A172 (cell line): ENCODE measurements at places on chromosomes 4 and X. TPM values are rescaled to one million over a fixed set of nuclear protein-coding genes. Genes with fewer than 3 reads are reported as not detected.

The MAGEE1 gene
- 3.5 and 4.2 TPM in 2 replicates for total RNA-seq

The SPANXA1 gene
- 1.2 and 2.1 TPM in 2 replicates for total RNA-seq

The XPNPEP2 gene
- total RNA-seq, result not detected in 2 replicates

The DDX53 gene
- total RNA-seq, result not detected in 2 replicates

The DMD gene
- total RNA-seq, result 17.6 and 29.7 TPM in 2 replicates

GRCh38 chrX:134641346-134641745 is 16.9 kb downstream of the PLAC1 start:
- DNase-seq, result no peak

GRCh38 chr4:7344636-7345155 is 90.0 kb downstream of the PSAPL1 start:
- DNase-seq, result no peak

DNA sequence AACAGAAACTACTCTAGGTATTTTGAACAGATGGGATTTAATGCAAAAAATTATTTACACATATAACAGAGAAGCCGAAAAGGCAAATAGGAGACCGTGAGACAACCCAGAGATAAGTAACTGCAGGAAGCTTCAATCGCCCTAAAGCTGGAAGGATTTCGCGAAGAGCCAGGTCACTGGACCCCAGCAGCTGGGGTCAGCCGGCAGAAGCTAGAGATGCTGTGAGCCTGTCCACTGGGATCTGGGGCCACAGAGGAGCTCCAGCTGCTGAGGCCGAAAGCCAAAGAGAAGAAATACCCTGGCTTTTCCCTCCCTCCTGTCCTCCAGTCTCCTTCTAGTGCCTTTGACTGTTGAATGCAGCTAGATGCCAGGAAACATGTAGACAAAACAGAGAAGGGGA is 192.8 kb upstream of the BCOR start:
- DNase-seq, result no peak

DNA sequence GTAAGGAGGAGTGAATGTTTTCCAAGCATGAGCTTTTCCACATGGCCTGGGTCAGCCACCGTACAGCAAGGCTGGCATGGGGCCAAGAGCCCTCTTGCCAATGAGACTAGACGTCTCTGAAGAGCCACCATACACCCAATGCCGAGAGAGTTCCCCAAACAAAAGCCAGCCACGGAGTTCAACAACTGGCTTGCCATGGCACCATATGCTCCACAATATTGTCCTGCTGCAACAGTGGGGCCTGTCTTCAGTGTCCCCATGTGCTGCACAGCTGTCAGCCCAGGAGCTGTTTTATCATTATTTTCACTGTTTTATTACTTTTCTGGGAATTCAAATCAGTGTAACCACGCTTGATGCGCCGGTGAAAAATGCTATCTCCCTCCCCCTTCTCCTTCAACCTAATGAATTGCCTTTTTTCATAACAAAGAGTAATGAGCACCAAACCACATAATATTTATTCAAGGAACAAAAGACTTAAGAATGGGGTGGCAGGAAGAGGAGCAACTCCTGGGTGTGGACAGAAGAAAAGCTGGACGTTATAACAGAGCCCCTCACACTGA is 18.4 kb downstream of the MAML3 start:
- no peak for DNase-seq

GRCh38 chrX:3442691-3443090 is 96.2 kb upstream of the MXRA5 start:
- no peak for DNase-seq

- DNase-seq, result no peak
Measured at GRCh38 chr4:78031417-78031950, 25.6 kb upstream of the FRAS1 start.

DNA sequence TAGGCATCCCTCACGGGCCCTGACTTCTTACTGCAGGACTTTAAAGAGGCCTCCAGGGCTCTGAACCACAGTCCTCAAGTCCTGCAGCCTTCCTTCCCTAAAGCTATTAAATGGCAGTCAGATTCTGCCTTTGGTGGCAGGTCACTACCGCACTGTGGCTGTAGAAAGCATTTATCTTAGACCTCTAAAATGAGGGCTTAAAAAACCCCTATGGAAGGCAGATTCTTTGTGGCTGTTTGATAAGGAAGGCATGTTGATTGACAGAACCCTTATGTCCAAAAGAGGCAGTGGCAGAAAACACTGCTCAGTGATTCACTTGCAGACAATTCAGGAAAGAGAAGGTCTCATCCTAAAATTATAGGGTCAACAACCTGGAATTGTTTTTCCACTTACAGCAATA is 79.2 kb downstream of the FBXL5 start:
- DNase-seq, result no peak

GRCh38 chr4:84218031-84218430 is 281.1 kb downstream of the NKX6-1 start:
- no peak for DNase-seq

DNA sequence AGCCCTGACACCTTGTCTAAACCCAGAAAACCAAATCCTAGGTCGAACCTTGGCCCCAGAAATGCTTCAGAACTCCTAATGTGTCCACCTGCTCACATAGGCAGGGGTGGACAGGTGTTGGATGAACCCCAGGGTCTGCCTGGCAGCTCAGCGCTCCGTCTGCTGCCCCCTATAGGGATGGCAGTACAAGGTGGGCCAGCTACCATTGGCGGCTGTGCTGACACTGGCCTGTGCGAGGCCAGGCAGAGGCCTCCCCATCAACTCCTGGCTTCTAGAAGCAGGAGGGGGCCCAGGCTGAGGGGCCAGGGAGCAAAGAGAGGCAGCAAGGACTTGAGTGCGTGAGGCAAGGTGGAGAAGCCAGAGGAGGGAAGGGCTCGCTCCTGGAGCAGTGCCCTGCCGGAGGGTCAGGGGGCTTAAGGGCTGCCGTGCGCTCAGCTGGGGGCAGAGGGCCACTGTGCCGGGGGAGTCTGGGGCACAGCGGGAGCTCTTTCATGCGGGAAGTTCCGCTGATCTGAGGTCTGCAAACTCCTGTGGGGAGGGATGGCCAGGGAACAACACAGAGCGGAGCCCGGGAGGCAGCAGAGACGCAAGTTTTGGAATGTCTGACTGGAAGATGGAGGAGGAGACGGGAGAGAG is 20.6 kb downstream of the CCNQ start:
- no peak for DNase-seq

DNA sequence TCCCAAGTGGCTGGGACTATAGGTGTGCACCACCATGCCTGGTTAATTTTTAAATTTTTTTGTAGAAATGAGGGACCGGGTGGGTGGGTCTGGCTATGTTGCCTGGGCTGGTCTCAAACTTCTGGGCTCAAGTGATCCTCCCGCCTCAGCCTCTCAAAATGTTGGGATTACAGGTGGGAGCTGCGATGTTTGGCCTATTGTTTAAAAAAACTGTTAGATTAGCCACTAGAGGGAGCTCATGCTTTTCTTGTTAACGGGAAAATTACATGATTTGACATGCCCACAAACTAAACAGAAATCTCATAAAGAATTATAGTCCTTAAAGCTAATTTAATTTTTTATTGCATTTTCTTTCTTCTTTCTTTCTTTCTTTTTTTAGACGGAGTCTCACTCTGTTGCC is 5.0 kb upstream of the SDAD1 start:
- DNase-seq, result peak; percentile 31

GRCh38 chrX:15143050-15143824 is 126.6 kb downstream of the ASB9 start:
- DNase-seq, result peak; percentile 49

GRCh38 chrX:66142351-66142750 is 21.7 kb upstream of the HEPH start:
- DNase-seq, result no peak

GRCh38 chr4:83890231-83890630 is 354.3 kb downstream of the GPAT3 start:
- DNase-seq, result peak; percentile 30

GRCh38 chr4:86927843-86928395 is 6.9 kb upstream of the AFF1 start:
- peak; percentile 37 for DNase-seq

GRCh38 chr4:126241634-126242033 is 926.9 kb downstream of the FAT4 start:
- DNase-seq, result no peak

DNA sequence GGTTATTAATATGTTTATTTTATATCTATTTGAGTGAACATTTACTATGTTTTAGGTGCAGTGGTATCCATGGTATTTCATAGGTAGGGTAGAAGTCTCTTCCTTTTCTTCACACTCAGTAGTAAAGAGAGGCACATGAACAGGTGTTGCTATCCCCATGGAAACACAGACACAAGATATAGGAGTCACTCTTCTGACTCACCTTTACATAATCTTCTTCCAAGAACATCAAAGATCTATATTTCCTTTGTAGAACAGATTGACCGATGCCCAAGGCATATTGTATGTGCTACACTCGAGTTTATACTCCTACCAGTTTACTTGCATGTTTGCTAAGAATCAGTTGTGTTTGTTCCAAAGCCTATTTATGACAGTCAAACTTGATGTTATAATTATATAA is 1997.4 kb downstream of the C4orf33 start:
- DNase-seq, result no peak

DNA sequence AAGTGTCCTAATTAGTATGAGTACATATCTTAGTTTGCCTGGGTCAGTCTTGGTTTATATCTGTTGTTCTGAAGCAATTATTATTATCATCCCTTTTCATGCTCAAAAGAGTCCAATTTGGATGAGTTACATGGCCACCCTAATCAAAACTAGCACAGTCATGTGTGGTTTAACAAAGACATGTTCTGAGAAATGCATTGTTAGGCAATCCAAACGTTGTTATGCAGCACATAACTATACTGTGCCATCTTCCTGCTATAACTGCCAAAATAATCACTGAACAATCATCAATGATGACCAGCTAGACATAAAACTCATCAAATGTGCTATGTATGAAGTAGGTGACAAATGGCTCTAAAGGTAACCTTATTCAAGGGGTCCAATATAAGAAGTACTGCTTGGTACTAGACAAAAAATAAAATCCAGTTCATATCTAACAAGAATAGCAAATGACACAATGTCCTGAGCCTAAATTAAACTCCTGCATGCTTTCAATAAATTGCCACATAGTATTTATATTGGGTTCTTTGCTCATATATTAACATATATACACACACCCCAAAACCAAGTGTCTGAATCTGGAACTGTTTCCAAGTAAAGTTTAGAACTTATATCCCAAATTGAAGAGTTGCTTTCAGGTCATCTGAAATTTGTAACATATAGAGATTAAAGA is 41.9 kb downstream of the CNOT6L start:
- no peak for DNase-seq

GRCh38 chr4:21226637-21227538 is 526.6 kb downstream of the PACRGL start:
- no peak for DNase-seq

DNA sequence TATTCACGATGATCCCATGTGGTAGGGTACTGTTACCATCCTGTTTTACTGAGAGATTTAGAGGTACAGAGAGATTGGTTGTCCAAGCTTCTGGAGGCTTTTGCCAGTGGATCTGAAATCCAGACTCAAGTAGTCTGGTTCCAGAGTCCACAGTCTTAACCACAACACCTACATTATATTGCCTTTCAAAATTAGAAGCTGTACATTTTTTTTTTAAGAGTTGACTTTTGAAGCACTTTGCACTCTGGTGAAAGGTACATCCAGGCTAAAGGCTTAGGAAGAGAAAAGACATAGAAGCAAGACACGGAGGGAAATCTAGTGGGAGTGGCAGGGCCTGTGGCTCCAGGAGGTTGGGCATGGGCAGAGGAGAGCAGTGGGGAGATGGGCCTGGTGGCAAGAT is 122.1 kb downstream of the AFF1 start:
- DNase-seq, result no peak
